Stimulated activated CD4-positive, alpha-beta T cell treated with anti-CD3 and anti-CD28 coated beads, TNF-alpha, amount 100 ng/mL, for 4 hours (primary cell): ENCODE measurements at places on chromosomes 13 and 19.
A peak's percentile ranks its signal among the peaks of the same experiment; 100 is the strongest.

DNA sequence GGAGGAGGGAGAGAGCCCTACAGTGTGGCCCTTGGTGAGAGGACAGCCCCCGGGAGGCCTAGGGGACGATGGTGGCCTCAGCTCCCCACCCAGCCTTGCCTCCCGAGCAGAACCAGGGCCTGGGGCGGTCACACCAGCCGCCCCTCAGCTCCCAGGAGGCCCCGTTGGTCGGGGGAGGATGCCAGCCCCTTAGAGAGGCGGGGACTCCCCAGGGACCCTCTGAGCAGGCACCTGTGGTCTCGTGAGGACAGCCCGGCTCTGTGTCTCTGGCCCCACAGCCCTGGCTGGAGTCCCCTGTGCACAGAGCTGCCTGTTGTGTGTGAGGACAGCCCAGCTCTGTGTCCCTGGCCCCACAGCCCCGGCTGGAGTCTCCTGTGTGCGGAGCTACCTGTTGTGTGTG is 158.8 kb downstream of the KDM4B start:
- no peak for DNase-seq

DNA sequence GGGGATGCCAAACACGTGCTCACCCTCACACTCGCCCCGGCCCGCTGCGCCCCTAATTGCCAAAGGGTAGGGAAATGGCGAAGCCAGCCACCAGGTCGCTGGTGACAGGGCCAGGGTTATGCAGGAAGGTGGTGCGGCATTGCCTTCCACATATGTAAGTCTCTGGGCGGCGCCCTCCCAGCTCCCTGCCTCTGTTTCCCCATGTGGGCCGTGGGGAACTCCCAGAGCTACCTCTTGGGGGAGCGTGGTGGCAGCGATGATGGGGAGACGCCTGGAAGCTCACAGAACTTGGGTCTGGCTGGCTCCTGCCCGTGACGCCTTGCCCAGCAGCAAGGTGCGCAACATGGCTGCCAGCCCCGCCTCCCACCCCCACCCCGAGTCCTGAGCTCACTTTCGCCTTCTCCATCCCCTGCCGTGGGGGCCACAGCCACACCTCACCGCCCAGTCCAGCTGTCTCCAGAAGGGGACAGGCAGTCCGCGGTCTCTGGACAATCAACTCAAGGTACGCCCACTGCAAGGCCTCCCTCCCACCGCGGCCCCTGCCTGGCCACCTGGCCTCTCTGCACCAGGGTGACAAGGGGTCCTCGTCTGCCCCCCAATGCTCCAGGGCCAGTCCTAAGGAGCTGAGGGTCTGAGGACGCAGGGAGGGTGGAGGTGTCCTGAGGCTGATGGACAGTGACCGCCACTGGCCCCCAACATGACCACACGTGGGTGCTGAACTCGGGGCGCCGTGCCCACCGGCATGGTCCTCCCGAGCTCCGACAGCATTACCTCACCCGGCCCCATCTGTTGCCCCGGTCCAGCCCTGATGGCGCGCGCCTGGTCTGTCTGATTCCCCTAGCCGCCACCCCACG is 6.6 kb downstream of the C19orf25 start:
- no peak for DNase-seq

DNA sequence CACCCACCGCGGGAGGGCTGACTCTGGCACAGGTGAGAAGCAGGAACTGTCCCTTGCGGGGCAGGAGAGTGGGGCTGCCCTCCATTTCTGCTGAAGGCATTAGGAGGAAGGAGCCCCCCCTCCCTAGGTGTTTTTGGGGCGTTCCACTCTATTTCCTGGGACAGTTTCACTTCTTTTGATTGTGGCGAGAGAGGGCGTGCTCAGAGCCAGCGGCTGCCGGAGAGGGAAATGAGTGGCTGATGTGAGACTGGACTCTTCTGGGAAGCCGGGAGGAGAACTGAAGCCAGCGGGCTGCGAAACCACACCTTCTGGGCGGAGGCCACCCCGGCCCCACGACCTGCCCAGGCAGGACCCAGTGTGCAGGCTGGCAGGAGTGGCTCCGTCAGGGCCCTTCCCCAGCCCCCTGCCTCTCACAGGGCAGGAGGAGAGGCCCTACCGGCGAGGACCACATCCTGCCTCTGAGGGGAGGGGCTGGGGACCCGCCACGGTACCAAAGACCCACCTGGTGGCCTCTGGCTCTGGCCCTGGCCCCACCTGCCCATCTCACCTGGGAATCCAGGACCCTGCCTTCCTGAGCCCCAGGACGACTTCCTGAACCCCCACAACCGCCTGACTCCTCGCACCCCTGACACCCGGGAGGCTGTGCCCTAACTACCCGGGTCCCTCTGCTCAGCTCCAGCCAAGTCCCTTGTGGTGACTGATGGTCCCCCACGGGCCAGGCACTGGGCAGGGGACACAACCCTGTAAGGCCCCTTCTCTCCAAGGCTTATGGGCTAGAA is 25.9 kb downstream of the MPND start:
- peak; percentile 32 for DNase-seq

DNA sequence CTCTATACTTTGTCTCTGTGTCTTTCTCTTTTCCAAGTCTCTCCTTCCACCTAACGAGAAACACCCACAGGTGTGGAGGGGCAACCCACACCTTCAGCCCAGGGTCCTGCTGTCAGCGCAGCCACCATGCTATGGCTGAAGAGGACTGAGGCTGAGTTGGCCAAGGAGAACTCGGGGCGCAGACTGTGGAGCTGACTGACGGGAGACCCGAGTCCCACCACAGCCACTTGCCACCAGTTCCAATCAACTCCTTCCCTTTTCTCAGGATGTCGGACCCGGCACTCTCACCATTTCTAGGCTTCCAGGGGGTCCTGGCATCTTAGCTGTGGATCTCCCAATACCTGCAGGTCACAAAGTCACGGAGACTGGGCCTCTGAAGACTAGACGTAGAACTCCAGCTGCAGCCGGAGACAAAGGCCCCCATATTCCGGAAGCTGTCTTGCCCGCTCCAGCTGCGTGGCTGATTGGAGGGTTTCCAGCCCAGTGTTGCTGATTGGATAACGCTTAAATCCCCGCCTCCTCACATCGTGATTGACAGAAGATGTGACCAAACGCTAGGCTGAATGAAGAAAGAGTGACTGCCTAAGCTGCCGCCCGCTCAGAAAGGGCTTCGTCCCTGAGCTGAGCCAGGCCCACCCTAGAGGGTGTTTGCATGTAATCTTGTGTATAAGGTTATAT is 63.6 kb downstream of the ZNF429 start:
- peak; percentile 87 for DNase-seq

- no peak for DNase-seq
Observed at GRCh38 chr19:19105365-19106055, 32.8 kb downstream of the TMEM161A start.

DNA sequence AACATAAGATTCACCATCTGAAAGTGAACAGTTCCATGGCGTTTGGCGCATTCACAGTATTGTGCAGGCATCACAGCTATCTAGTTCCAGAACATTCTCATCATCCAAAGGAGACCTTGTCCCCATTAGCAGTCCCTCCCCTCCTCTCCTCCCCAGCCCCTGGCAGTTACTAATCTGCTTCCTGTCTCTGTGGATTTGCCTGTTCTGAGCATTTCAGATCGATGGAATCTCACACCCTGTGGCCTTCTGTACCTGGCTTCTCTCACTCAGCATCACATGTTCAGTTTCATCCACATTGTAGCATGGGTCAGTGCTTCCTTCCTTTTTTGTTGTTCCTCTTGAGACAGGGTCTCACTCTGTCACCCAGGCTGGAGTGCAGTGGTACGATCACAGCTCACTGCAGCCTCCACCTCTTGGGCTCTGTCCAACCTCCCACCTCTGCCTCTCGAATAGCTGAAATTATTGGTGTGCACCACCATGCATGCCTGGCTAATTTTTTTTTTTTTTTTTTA is 34.6 kb downstream of the CRTC1 start:
- no peak for DNase-seq

DNA sequence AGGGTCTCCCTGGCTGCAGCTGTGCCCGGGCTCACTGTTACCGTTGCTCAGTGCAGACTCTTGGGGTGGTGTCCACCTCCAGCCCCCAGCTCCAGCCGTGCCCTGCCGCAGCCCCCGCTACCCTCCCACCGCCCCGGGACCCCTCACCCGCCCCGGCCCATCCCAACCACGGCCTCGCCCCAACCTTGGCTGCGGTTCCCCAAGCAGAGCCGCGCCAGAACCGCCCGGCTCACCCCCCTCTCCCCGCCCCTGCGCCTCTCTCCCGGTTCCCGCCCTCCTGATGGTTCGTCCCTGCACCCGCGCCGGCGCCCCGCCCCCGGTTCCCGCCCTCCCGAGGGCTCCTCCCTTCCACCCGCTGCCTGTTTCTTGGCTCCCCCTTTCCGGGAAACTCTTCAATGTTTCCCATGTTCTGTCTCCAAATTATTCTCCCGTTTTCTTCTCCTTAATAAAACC is 40.3 kb downstream of the ANKRD10 start:
- DNase-seq, result peak; percentile 17

- no peak for DNase-seq
Observed at GRCh38 chr19:30696514-30696913, 324.3 kb downstream of the ZNF536 start.

DNA sequence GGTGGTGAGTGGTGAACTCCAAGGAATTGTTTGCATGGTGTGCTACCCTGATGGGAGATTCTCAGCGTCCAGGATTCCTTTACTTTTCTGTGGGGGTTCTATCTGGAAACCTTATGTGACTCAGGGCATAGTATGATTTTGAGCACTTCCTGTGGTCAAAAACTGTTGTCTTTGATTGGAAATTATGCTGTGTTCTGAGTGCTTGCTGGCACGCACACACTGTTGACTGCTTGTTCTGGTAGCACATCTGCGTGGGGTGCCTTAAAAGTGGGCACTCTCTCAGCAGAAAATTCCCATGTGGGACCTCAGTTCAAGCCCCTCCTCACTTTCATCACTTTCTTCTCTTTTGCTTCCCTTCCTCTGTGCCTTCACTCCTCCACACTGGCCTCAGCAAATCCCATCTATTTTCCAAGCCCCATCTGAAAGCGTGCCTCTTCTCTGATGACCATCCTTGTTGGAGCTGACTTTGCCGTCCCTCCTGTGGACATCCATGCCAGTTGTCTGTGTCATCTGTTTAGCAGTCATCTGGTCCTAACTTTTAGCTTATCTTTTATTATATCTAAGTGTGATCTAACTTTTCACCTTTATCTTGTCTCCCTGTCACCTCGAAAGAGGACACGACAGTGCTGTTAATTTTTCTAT is 56.4 kb upstream of the NPAS1 start:
- no peak for DNase-seq

DNA sequence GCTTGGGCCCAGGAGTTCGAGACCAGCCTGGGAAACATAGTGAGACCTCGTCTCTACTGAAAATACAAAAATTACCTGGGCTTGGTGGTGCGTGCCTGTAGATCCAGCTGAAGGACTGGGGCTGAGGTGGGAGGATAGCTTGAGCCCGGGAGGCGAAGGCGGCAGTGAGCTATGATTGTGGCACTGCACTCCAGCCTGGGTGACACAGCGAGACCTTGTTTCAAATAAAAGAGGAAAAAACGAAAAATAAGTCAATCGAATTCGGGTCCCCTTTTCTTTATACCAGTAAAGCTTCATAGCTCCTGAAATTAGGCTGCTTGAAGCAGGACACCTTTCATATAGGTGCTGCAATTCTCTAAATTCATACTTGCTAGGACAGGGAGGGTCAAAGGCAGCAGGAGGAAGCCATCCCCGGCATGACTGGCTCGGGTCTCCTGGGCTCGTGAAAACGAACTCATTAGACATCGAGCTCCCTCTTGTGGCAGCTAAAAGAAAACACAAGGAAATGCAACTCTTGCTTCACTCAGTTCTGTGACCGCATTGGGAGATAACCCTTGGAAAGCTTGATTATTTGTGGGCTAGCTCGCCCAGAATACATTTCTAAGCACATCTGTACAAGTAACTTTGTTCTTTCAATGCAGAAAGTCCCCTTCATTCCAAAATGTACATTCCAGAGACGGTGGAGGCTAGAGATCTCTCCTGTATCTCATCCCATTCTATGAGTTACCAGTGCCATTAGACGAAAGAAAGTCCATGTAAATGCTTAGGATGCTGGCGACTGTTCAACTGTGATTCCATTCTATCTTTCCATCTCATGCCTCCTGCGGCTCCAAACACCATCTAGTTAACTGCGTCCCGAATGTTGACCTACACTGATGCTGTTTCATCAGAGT is 16.8 kb downstream of the FPR2 start:
- DNase-seq, result no peak

GRCh38 chr13:109938255-109938936 is 152.0 kb upstream of the IRS2 start:
- no peak for DNase-seq
